ENCODE measurements at places on chromosomes 4 and X. TPM values are rescaled to one million over a fixed set of nuclear protein-coding genes. Genes with fewer than 3 reads are reported as not detected.

DNA sequence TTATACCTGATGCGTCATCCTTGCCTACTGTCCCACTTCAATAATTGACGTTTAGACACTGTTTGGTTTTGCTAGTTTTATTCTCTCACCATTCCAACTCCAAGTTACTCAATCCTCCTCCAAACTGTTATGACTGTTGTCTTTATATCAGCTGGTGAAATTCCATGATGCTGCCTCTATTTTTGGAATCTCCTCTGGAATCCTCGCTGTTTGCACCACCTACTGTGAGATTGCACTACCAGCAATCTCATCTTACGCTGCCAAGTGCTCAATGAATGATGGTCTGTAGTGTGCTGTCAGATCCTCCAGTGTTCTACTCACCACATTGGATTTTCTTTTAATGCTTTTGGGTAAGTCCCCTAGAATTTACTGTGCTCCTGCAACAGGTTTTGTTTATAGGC is 13.2 kb upstream of the PCDH18 start:
- H3K4me3 ChIP-seq = no peak overlapping the region
- no peaks in the 10 kb centered on the region for H3K27me3 ChIP-seq
- no peak for DNase-seq
- no peak overlapping the region for H3K27ac ChIP-seq

DNA sequence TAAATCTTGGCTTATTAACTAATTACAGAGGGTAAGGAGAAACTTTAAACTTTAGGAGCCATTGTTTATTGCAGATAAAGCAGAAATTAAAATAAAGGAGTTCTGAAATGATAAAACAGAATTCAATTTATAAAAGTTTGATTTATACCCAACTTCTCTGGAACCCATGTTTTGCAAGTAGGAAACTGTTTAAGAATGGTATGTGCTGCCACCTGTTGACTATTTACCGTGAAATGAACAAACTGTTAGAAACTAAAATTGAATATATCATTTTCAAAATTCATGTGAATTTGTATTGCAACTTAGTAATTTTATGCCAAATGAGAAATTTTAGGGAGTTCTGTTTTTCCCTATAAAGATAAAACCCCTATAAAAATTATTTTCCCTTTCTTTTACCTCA is 11.0 kb upstream of the TBC1D8B start:
- no peak for DNase-seq
- no peaks in the 10 kb centered on the region for H3K27me3 ChIP-seq
- peaks cover 3% of the 10 kb centered on the region for H3K36me3 ChIP-seq
- H3K27ac ChIP-seq = no peak overlapping the region
- H3K4me3 ChIP-seq = no peak overlapping the region

The PNCK gene
- total RNA-seq = 1.1 TPM

DNA sequence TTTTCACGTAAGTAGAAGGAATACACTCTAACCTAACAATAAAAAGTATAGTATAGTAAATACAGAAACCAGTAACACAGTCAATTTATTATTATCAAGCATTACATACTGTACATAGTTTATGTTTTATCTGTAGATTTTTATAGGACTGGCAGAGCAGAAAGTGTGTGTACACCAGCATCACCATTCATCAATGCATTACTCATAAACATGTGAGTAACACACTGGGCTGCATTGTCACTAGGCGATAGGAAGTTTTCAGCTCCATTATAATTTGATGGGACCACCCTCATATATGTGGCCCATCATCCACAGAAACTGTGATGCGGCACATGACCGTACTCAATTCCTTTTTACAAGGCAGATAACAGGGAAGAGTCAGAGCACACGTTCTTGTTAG is 137.8 kb upstream of the RBPJ start:
- no peak for DNase-seq
- H3K4me3 ChIP-seq = no peak overlapping the region
- H3K36me3 ChIP-seq = no peaks in the 10 kb centered on the region
- H3K27ac ChIP-seq = no peak overlapping the region
- no peaks in the 10 kb centered on the region for H3K4me1 ChIP-seq

The GATA1 gene
- not detected for total RNA-seq

The SPANXA2 gene
- total RNA-seq = not detected

The IL13RA2 gene
- not detected for total RNA-seq

The TKTL1 gene
- not detected for total RNA-seq

The XAGE1A gene
- not detected for total RNA-seq

DNA sequence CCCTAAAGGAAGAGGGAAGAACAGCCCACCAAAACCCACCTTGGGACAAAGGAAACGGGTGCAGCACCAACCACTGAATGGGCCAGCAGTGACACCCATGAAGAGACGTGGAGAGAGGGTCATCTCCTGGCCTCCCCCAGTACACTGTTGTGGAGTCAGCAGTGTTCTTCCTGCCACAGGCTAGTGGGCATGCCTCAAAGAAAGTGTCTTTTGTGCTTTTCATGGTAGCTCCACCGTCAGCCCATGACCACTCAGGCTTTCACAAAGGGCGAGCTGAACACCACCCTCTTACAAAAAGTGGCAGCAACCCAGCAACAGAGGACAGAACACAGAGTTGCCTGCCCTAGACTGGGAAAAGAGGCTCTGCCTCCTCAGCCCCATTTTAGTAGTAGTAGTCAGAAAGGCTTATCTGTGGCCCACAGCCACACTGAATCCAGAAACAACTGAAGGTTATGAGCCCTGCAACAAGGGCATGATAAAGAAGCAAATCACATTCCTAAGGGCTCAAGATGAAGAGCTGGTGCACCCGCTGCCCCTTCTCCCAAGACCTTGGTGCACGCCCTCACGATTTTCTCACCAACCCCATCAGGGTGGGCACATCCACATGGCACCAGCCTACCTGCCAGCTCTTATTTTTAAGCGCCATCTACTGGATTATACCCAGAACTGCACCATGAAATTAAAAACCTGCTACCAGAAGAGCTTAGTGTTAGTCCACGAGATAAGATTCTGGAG is 53.1 kb downstream of the RAB28 start:
- peaks cover 6% of the 10 kb centered on the region for H3K36me3 ChIP-seq
- H3K4me1 ChIP-seq = peaks cover 16% of the 10 kb centered on the region
- H3K27ac ChIP-seq = no peak overlapping the region
- no peaks in the 10 kb centered on the region for H3K27me3 ChIP-seq

DNA sequence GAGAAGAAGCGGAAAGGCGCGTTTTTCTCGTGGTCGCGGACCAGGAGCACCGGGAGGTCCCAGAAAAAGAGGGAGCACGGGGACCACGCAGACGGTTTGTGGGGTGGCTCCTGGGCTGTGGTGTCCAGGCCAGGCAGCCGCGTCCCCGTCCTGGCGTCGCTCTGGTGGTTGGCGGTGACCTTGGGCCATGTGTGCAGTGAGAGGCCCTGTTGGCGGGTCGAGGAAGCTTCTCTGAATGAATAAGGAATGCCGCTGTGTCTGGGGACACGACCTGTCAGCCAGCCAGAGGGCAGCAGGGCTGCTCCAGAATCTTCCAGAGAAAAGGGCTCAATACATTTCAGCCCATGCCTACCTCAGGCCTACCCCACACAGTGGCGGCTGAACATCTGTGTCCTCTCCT is 24.3 kb upstream of the HGFAC start:
- no peak overlapping the region for H3K4me3 ChIP-seq
- H3K36me3 ChIP-seq = no peaks in the 10 kb centered on the region
- no peaks in the 10 kb centered on the region for H3K4me1 ChIP-seq

GRCh38 chr4:54908763-54909162 is 216.6 kb downstream of the KDR start:
- no peaks in the 10 kb centered on the region for H3K36me3 ChIP-seq
- H3K27ac ChIP-seq = no peak overlapping the region
- no peak overlapping the region for H3K4me3 ChIP-seq
- H3K27me3 ChIP-seq = no peaks in the 10 kb centered on the region
- H3K4me1 ChIP-seq = no peaks in the 10 kb centered on the region
- DNase-seq = no peak

GRCh38 chrX:153443476-153444332 is 2.2 kb downstream of the TREX2 start:
- peaks cover 13% of the 10 kb centered on the region for H3K36me3 ChIP-seq
- no peak overlapping the region for H3K4me3 ChIP-seq
- peak; percentile 17 for DNase-seq
- no peak overlapping the region for H3K27ac ChIP-seq
- peaks cover 19% of the 10 kb centered on the region for H3K27me3 ChIP-seq

- H3K4me1 ChIP-seq = peaks cover 23% of the 10 kb centered on the region
- DNase-seq = no peak
- H3K4me3 ChIP-seq = no peak overlapping the region
- no peak overlapping the region for H3K27ac ChIP-seq
- H3K27me3 ChIP-seq = no peaks in the 10 kb centered on the region
- peaks cover 11% of the 10 kb centered on the region for H3K36me3 ChIP-seq
These were observed 18.7 kb downstream of the SGMS2 start for GRCh38 chr4:107843391-107843790.

GRCh38 chrX:104660092-104660491 is 94.1 kb downstream of the IL1RAPL2 start:
- H3K27me3 ChIP-seq = no peaks in the 10 kb centered on the region
- peak overlapping the region; percentile 69 for H3K27ac ChIP-seq
- no peak overlapping the region for H3K4me3 ChIP-seq

The TET2 gene
- 20.4 TPM for total RNA-seq

GRCh38 chr4:99091216-99091575 is 2.6 kb upstream of the ADH5 start:
- no peaks in the 10 kb centered on the region for H3K27me3 ChIP-seq
- DNase-seq = no peak
- H3K36me3 ChIP-seq = peaks cover 36% of the 10 kb centered on the region
- no peak overlapping the region for H3K4me3 ChIP-seq

DNA sequence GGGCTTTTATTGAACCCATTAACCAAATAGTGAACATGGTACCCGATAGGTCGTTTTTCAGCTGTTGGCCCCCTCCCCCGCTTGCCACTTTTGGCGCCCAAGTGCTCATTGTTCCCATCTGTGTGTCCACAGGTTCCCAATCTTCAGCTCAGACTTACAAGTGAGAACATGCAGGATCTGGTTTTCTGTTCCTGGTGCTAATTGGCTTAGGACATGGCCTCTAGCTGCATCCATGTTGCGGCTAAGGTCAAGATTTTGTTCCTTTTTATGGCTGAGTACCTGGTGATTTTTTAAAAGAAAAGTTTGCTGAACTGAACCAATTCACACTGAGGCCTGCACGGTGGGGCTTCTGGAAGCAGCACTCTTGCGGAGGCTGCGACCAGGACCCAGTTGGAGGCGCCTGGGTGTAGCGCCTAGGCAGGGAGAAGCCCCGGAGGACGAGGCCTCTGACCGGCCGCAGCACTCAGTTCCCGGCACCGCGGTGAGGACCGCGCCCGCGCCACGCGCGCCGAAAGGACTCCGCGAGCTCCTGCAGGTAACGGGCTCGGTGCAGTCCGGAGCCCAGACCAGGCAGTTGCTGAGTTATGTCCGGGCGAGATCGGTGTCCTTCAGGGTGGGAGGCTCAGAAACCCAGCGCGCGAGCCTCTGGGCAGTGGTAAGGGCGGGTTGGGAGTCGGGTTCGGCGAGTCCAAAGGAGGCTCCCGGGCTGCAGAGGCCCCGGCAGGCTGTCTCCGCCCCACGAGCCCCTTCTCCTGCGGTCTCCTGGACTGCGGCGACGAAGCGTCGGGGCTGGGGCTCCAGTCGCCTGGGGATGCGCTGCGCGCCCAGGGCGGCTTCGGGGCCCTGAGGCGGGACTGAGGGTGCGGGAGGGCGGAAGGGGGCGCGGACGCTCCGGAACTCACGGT is 15.8 kb upstream of the SLC25A4 start:
- H3K27me3 ChIP-seq = no peaks in the 10 kb centered on the region
- H3K27ac ChIP-seq = no peak overlapping the region
- H3K4me3 ChIP-seq = peak overlapping the region; percentile 70

The MAGEC1 gene
- total RNA-seq = not detected

The FRMPD4 gene
- total RNA-seq = not detected

GRCh38 chr4:32840461-32841189 is 2120.5 kb downstream of the PCDH7 start:
- no peak overlapping the region for H3K4me3 ChIP-seq
- no peak overlapping the region for H3K27ac ChIP-seq
- H3K36me3 ChIP-seq = no peaks in the 10 kb centered on the region
- no peaks in the 10 kb centered on the region for H3K4me1 ChIP-seq

- H3K27ac ChIP-seq = no peak overlapping the region
- no peak for DNase-seq
- no peaks in the 10 kb centered on the region for H3K4me1 ChIP-seq
- H3K4me3 ChIP-seq = no peak overlapping the region
- no peaks in the 10 kb centered on the region for H3K36me3 ChIP-seq
These were observed 203.8 kb upstream of the TACR3 start for GRCh38 chr4:103923551-103923950.
